Non-pigmented ciliary epithelial cell (primary cell): ENCODE measurements at places on chromosomes 12 and 14.

DNA sequence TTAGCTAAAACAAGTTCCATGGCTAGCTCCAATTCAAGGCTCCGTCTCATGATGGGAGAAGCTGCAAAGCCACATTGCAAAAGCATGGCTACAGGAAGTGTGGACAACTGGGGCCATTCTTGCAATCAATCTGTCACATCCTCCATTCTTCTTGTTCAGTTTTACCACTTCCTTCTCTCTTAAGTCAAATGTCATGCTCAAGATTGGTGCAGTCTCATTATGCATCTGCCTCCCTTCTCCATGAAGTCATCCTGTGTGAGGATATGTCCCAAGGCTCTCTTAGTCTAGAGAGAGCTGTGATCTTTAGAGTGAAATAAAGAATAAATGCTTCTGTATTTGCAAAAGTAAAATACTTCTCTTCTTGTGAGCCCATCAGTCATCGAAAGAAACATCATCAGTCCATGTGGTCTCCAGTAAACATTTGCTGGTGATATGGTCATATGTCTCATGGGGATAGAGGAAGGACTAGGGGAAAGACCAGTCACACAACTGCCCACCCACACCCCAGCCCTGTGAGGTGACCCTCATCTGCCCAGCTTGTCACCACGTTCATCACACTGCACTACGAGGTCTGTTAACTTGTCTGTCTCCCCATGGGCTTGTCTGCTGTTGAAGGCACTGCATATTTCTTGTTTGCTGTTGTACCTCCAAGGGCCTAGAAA lies 303.0 kb downstream of the NUAK1 start:
- no peak for DNase-seq

DNA sequence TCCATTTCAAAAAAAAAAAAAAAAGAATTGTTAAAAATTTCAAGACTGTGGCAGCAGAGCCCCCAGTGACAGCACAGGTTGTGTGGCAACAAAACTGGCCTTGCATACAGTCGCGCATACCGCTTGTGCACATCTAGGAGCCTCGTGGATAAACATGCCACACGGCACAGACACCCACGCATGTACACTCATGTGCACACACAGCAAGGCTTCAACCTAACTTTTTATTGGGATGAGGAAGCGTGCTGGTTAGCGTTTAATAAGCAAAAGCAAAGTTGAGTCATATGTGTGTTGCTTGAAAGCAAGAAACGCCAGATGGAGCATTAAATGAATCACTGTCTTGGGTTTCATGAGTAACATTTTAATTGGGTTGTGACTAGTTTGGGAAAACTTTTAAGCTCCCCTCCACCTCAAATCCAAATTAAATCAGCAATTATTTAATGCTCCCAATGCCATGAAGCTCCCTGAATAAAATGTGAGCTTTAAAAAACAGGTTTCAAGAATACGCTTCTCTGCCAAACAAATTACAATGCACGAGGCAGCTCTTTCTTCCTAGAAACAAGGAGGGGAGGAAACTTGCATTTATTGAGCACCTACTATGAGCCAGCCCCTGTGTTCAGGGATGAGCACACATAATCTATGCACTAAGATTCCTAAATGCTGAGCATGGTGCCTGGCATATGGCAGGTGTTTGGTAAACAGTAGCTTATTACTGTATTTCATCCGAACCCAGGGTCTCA lies 35.7 kb upstream of the EML1 start:
- peak; percentile 93 for DNase-seq

DNA sequence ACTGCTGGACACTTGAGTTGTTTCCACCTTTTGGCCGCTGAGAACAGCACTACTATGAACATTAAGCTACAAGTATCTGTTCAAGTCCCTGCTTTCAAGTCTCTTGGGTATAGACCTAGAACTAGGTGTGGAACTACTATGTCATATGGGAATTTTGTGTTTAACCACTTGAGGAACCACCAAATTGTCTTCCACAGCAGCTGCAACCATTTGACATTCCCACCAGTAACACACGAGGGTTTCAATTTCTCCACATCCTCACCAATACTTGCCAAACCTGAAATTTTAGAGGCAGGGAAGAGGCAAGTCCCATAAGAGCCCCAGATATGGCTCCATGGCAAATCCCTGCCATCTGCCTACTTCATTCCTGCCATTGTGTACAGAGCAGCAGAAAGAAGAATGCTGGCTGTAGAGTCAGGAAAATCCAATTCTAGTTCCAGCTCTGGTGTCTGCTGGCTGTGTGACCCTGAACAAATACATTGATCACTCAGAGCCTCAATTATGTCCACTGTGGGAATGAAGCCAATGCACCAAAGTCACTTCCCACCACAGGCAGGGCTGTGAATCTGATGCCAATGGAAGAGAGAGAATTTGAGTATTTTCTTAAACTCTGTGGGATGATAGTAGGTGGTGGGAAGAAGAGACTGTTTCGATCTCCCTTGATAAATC lies 17.8 kb downstream of the PITPNM2 start:
- no peak for DNase-seq

DNA sequence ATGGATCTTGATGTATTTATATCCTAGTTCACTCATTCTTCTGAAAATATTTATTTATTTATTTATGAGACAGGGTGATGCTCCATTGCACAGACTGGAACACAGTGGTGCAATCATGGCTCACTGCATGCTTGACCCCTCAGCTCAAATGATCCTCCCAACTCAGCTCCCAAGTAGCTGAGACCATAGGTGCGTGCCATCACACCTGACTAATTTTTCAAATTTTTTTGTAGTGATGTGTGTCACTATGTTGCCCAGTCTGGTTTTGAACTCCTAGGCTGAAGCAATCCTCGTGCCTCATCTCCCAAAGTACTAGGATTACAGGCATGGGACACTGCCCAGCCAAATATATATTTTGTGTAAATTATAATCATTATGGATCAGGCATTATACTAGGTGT lies 595.6 kb upstream of the ATP2B1 start:
- no peak for DNase-seq

DNA sequence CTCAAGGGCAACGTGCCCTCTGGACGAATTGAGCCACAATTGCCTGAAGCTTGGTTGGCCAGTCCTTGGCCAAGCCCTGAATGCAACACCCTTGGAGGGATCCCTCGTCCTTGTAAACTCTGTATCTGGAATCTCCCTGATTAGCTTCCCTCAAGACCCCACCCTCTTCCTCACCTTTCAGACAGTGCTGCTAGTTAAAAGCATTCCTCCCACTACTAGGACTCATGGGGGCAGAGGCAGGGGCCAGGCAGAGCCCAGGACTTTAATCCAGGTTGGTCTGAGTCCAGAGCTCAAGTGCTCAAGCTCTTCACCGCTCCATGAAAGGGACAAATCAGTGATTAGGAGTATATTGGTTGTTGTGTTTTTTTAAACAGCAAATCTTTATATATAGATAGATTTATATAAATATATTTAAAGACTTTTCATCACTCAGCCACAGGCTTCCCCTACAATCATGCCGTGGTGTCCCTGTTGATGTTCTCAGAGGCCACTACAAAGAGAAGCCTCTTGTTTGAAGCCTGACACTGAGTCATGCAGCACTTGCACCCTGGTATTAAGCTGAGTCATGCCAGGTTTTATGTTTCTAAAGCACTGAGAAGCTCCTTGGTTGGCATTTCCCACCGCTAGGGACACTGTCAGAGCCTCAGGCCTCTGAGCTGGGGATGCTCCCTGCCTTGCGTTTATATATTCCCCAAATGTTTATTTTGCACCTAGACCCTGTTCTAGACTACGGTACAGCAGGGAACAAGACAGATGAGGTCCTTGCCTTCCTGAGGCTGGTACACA lies 53.8 kb upstream of the GSC start:
- DNase-seq = no peak

GRCh38 chr12:54585243-54585642 lies 3.2 kb downstream of the PPP1R1A start:
- no peak for DNase-seq

DNA sequence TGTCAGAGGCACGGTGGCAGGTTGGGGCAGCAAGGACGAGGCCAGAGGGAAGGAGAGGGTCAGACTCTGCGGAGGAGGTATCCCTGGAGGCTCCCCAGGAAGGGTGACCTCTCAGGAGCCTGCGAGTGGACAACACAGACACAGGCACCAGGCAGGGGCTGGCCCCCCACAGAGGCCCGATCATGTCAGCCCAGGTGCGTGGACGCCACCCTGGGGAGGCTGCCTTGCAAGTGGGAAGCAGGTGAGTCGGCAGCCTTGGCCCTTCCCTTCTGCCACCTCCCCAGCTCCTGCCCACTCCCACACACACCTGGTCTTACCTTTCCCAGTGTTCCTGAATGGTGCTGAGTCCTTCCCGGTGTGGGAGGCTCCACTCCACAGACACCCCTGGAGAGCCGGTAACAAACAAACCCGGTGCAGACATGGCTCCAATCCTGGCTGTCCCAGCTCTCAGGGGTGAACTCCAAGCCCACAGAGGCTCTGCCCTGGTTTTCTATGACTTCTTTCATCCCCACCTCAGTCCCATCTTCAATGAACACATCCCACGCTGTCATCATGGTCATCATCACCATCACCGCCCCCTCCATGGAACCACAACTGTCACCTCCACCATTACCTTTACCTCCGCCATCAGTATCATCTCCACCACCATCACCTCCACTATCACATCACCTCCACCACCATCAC lies 5.2 kb downstream of the ZBTB42 start:
- DNase-seq = no peak

DNA sequence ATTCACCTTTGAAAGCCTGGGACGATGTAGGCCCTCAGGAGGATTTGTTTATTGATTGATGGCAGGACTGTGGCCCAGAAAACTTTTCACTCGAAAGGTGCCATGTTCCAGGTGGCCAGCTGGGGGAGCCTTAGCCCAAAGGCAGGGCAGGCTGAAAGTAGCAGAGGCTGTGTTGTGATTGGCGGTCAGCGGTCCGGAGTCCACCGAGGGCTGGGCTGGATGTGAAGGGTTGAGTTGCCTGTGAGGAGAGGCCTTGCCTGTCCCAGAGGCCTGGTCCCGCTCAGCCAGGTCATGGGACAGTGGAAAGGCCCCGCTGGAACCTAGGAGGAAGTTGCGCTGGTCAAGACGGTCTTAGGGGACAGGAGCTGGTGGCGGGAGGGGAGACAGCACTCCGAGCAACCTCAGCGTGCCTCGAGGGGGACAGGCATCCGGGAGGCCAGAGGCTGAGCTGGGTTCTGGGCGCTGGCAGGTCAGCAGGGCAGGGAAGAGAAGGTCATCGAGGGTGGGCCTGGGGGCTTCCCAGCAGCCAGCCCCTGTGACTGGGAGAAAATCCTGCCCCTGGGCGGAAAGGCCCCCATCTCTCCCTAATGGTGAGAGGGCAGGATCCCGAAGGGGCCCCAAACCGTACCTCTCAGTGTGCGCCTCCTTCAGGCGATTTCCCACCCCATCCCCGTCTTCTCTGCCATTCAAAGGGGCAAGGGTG lies 26.3 kb downstream of the CMA1 start:
- DNase-seq = no peak

- no peak for DNase-seq
Observed at GRCh38 chr12:59698600-59698999, 102.8 kb downstream of the SLC16A7 start.

- DNase-seq = no peak
Observed at GRCh38 chr14:55084401-55085059, 33.1 kb downstream of the MAPK1IP1L start.

DNA sequence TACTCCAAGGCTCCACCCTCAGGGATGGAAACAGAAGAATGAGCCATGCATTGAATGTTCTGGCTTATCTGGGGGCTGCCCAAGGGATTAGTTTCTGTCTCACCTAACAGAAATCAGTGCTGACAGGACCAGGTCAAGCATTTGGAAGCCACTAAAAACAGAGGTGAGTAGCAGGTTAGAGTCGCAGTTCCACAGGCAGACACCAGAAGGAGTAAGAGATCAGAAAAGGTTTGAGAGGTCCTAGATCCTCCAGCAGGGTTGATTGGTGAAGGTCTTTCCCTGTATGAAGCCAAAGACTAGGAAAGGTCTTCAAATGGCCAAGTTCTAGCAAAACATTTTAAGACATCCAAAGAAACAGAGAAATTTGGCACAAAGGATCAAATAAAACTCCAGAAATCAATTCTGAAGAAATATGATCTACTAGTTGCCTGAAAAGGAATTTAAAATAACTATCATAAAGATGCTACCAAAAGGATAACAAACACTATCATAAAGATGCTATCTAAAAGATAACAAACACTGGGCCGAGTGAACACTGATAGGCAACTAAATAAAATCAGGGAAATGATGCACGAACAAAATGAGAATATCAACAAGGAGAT lies 19.5 kb upstream of the TTC9 start:
- DNase-seq = no peak

- no peak for DNase-seq
Observed at GRCh38 chr14:60166142-60166541, 944 bp upstream of the DHRS7 start.

- DNase-seq = peak; percentile 13
Observed at GRCh38 chr12:84201976-84202375, 710.6 kb downstream of the SLC6A15 start.

DNA sequence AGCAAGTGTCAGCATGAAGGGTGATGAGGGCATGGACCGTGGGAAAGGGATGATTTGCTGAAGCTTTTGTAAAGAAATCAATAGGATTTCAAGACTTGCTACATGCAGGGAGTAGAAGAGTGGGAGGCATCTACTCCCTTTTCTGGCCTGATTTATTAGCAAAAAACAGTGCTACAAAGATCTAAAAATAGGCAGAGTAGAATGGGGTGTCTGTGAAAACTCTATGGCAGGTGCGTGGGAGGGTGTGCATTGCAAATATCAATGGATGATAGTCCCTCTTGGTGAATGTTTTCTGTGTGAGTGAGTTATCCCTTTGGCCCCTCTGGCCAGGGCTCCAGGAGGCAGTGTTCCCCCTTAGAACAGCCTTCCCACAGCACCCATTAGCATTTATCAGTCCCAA lies 139.0 kb downstream of the SMOC1 start:
- no peak for DNase-seq

DNA sequence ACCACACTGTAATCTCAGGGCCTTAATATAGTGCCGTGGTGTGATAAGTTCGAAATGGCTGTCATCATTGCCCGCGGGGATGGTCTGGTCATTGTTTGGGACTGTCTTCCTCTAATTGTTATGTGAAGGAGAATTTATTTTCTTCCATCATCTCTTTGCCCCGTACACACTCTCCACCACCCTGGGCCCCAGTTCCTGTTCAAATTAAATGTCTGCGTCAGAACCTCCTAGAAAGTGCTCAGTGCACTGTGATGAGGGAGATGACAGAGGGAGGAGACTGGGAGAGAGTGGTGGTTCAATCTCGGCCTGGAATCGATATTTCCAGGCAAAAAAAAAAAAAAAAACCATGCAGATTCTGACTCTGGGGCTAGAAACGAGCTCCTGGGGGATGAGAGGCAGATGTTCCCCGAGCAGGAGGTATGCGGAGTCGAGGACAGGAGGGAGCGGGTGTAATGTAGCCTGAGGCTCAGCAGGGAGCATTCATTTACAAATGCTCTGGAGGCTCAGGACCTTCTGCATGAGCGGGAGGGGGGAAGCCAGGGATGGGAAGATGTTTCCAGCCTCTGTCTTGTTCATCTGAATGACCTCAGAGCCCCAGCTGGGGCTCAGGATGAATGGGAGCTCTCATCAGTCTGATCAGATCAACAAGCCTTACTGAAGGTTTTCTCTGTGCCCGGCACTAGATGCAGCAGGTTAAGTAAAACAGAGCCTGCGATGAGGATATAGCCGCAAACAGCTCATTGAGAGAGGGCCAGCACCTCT lies 219.5 kb downstream of the TBX5 start:
- DNase-seq = no peak
